ENCODE measurements at places on chromosomes 16 and 17.

DNA sequence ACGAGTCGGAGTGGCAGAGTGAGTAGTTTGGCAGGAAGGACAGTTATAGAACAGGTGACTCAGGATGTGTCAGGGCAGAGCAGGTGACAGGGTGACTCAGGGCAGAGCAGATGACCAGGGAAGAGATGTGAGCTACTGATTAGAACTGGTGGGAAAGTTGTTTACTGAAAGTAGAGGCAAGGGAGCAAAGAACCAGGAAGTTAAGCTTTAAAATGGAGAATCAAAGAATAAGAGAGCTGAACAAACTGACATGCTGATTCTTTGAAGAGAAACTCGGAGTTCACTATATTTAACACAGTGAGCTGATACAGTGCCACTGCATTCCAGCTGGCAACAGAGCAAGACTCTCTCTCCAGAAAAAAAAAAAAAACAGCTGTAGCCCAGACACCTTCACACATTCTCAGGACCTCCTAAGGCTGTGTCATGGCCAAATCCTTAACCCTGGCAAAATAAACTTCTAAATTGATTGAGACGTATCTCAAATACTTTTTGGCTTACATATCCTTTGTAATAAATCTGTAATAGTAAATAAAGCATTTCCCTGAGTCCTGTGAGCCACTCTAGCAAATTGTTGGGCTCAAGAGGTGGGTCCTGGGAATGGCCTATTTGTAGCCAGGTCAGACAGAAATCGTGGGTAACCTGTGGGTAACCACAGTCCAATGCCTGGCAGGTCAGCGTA lies 12.3 kb upstream of the UBE2I start:
- no peak for DNase-seq

DNA sequence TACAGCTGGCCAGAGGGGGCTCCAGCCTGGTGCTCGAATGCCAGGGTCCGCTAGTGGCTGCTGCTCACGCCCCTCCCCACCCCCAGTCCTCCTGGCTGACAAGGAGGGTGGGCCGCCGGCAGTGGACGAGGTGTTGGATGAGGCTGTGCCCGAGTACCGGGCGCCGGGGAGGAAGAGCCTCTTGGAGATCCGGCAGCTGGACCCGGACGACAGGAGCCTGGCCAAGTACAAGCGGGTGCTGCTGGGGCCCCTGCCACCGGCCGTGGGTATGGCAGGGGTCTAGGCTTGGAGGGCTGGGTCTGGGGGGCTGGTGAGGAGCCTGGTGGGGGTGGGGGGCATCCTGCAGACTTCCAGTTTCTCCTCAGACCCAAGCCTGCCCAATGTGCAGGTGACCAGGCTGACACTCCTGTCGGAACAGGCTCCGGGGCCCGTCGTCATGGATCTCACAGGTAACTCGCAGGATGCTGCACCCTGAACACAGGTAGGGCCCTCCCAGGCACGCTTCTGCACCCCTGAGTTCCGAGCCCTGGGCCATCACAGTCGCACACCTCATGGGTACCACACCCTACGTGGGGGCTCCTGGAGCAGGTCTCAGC lies 1.2 kb upstream of the PDIA2 start:
- no peak for DNase-seq

DNA sequence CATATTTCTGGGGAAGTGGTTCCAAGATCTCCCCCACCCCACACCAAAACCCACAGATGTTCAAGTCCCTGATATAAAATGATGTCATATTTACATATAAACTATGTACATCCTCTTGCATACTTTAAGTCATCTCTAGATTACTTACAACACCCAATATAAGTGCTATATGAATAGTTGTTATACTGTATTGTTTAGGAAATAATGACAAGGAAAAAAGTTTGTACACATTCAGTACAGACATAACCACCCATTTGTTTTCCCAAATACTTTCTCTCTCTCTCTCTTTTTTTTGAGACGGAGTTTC lies 11.5 kb downstream of the CFDP1 start:
- no peak for DNase-seq

GRCh38 chr16:14314116-14314515 lies 243.0 kb downstream of the MRTFB start:
- no peak for DNase-seq

GRCh38 chr17:78040440-78041385 lies 82.2 kb downstream of the TNRC6C start:
- peak; percentile 79 for DNase-seq

DNA sequence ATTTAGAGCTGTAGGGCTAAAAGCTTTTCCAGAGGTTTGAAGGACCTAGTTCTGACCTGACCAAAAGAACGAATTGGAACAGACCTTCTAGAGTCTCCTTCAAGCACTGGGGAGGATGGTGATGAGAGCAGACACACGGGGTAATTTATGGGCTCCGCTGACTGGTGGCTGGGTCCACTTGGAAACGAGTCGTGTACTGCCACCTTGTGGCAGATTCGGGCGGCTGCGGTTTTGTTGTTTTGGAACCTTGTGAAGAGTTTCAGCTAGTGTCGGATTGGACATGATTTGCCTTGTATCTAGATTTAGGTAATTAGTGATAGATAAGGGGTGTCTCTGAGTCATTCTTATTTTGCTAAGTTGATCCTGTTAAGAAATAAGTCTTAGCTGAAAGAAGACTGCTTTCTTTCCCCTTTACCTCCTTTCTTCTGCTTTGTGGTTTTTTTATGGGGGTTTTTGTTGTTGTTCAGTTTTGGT lies 98.9 kb downstream of the AATF start:
- DNase-seq, result peak; percentile 81

DNA sequence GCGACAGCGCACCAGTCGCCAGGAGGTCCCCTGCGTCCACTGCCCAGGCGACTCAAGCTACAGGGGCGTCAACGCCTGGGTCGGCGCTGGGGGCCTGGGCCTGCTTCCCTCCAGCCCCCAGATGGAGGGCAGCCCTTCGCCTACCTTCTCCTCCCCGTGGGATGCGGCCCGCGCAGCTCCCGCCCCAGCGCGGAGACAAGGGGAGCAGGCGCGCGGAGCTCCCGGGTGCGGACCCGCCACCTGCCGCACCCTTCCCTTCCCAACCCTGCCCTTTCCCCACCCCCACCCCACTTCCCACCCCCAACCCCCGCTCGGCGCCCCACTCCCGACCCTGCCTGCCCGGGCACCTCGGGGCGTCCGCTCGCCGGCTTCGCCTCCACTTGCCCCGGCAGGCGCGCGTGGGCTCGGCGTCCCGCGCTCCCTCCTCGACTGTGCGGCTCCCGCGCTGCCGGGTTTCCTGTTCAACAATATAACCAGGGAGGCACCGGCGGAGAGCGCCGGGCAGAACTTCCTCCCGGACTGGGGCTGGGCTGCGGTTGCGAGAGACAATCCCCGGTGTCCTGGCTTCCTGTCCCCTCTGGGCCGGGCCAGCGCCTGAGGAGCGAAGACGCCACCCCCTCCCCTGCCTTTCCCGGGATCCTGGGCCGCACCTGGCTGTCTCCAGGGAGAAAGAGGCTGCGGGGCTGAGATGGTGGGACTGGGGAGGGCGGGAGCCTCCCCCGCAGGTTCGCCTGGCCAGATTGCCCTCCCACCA lies at the start of gene ARHGAP27:
Gene ARHGAP27, minus strand, starts transcription at position 466 of the 754 bp plus-strand sequence. CDS start 2,591 bp downstream, outside the sequence.
- DNase-seq, result no peak

DNA sequence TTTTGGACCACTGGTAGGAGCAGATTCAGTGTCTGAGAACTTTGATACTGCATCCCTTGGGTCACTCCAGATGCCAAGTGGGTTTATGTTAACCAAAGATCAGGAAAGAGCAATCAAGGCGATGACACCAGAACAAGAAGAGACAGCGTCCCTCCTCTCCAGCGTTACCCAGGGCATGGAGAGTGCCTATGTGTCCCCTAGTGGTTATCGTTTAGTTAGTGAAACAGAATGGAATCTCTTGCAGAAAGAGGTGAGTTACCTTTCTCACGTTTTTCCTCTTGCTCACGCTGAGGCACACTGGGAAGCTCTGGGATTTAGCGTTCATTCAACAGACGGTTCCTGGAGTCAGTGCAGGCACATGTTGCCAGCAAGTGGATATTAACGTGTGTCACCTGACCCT lies 58.0 kb downstream of the NUP88 start:
- no peak for DNase-seq

DNA sequence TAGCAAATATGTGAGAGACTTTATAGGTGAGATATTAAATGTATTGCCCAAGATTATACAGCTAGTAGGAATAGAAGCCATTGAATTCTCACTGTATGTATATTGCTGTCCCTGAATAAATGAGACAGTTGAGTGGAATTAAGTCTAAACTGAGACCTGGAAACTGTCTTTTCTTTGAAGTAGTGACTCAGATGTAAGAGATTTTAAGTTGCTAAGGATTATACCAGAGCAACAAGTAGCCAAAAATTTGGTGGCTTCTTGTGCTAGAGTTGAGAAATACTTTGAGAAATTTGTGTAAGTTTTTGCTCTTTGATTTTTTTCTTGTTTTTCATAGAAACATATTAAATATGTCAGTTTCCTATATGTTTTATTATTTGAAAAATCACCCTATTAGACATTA lies 58.7 kb downstream of the TANC2 start:
- no peak for DNase-seq

- DNase-seq, result no peak
Measured at GRCh38 chr17:2957631-2958286, 105.6 kb downstream of the OR1D5 start.

DNA sequence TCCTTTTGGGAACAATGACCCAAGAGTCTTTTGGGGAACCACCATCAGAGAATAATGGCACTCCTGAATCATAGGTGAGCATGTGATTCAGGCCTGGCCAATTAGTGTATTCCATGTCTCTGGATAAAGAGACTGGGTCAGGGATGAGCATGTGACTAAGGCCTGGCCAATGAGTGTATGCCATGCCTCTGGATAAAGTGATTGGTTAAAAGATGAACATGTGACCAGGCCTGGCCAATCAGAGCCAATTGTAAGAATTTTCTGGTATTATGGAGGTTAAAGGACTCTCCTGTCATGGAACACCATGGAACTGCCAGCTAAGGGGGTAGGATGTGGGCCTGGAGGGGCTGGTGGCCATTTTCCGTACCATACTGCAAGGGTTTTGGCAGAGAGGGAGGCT lies 194.3 kb downstream of the C16orf78 start:
- no peak for DNase-seq

DNA sequence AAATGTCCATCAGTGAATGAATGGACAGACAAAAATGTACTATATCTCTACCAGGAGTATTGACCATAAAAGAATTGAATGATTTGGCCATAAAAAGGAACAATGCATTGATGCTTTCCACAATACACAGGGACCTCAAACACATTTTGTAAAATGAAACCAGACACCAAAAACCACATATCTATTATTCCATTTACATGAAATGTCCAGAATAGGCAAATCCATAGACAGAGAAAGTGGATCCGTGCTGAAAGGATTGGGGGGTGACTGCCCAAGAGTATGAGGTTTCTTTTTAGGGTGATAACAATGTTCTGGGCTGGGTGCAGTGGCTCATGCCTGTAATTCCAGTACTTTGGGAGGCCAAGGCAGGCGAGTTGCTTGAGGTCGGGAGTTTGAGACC lies 6.9 kb upstream of the LITAF start:
- no peak for DNase-seq

DNA sequence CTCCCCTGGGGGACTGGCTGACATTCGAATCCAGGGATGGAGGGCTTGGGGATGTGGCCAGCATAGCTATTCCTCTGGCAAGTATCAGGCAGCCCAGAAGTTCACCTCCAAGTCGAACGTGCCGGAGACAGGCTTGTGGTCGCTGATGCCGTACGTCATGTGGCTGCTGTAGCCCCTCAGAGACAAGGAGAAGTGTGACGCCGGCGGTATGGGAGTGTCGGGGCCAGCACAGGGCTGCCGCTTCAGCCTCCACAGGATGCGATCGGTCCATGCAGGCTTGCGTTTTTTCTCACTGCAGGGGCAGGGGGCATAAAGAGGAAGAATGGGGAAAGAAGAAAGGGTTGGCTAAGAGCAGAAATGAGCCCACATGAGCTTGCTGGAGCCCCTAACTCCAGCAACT lies 5.3 kb upstream of the MYO1C start:
- DNase-seq, result no peak

DNA sequence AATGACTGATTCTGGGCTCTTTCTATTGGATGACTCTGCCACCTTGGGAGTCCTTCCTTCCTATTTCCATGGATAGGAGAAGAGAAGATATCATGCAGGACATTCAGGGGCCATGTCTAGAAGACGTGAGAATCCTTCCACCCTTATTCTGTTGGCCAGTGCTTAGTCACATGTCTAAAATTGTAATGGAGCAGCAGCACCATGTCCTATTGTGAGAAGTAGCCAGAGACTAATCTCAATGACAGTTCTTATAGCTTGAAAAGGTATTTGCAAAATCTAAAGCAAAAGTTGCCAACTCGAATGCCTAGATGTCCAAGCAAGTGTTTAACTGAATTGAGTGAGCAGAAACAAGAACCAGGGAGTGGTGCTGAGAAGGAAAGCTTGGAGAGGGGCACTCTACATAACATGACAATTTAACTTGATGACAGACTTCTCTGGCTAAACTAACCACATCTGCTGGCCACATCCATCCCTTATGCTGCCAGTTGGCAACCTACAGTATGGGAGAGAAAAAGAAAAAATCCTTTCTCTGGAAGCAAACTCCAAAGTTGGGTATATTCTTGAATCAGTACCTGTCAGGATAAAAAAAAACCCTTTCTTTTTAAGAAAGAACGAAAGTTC lies 225.7 kb downstream of the CDH13 start:
- DNase-seq, result no peak

GRCh38 chr17:6701719-6702118 lies 11.4 kb downstream of the SLC13A5 start:
- no peak for DNase-seq

- DNase-seq, result no peak
Measured at GRCh38 chr17:9200699-9201359, 179.5 kb downstream of the NTN1 start.

DNA sequence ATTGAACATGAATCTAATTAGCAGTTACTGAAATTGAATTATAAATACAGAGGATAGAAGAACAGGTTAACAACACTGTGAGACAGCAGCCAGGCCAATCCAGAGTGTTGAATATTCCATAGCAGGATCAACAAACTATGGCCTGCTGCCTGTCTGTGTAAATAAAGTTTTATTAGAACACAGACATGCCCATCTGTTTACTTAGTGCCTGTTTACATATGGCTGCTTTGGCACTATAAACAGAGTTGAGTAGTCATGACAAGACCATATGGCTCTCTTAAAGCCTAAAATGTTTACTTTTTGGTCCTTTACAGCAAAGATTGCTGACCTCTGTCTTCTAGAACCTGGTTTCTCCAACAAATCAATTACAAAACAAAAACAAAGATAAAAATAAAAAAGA lies 115.4 kb upstream of the CDC42EP4 start:
- no peak for DNase-seq

DNA sequence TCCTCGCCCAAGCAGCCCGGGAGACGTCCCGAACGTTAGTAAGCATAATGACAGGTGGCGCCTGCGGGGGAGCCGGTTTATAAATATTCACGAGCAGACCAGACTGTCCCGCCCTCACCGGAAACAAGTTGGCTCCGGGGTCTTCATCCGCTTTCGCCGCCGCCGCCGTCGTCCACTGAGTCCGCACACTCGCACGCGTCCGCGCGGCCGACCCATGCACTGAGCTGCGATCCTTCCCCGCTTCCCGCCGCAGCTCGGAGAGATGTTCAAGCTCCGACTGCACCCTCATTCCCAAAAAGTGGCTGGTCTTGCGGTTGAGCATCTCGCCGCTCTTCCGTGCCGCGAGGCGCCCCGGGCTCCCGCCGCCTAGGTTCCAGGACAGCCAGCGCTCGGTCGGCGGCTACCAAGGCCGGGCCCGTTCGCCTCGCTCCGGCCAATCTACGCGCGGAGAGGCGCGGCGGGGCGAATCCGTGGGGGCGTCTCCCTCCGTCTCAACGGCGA lies 385 bp downstream of the CFAP119 start:
- no peak for DNase-seq

Data from hypothalamus (tissue), 51 donors.